ENCODE measurements at places on chromosomes 12 and 14.

- DNase-seq = peak; percentile 76
Measured at GRCh38 chr14:94423453-94424056, 29.0 kb downstream of the SERPINA11 start.

- no peak for DNase-seq
Measured at GRCh38 chr12:51687614-51688013, 96.6 kb downstream of the SCN8A start.

DNA sequence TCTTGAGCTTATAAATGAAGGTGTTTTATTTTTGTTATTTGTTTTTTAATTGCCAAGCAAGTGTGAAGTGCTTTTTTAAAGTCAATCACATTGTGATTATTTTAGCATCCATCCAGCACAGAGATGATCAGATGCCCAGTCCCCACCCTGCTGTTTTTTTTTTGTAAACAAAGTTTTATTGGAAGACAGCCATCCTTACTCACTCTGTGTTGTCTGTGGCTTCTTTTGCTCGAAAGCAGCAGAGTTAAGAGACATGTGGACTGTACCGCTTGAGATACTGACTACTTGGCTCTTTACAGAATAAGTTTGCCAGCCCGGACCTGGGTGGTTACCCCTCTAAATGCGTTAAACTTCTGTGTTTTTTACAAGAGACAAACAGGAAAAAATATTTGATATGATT is 30.9 kb upstream of the AMN start:
- no peak for DNase-seq

DNA sequence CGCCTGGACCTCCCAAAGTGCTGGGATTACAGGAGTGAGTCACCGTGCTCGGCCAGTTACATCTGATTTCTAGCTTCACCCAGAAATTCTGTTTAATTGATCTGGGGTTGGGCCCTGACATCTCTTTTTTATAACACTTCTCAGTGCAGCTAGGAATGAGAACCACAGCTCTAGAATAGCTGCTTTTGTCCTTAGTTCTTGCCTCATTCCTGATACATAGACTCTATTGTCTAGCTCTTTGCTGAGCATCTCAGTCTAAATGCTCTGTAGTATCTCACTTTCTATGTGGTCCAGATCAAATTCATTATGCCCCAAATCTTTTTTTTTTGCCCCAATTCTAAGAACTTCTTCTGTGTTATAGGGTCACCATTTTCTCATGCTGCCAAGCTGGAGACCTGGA is 29.9 kb upstream of the FUT8 start:
- DNase-seq = no peak

DNA sequence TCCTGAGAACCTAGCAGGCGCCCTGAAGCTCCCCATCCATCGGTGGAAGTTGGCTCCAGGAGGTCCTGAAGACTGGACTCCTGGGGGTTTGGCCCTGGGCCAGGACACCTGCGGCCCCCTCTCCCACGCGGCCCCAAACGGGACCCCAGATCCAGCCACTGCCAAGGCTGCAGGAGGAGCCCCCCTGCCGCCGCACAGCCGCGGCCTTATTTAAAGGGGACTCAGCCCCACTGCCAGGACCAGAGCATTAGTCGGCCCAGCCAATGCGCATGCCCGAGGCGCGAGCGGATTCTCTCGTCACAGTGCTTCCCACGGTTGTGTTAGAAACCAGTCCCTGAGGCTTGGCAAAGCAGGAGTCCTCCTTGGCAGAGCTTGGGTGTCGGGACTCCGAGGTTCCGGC is 775.2 kb upstream of the ALG10B start:
- no peak for DNase-seq

- no peak for DNase-seq
Measured at GRCh38 chr14:88271205-88271604, 51.9 kb downstream of the KCNK10 start.

DNA sequence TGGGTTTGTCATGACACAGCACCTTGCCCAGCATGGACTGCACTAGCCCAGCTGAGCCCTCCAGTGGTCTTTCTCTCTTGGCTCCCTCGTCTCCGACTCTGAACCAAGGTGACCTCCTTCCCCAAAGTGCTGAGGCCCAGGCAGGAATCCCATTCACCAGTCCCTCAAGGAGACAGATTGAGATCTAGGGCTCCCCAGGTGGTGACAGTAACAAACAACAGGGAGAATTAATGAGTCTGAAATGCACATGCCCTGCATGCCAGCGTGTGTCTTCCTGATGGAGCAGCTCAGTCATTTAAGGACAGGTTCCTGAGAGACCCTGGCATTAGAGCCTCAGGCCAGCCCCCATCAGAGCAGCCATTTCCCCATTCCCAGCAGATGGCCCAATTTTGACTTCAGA is 51.4 kb upstream of the OAS1 start:
- DNase-seq = no peak

DNA sequence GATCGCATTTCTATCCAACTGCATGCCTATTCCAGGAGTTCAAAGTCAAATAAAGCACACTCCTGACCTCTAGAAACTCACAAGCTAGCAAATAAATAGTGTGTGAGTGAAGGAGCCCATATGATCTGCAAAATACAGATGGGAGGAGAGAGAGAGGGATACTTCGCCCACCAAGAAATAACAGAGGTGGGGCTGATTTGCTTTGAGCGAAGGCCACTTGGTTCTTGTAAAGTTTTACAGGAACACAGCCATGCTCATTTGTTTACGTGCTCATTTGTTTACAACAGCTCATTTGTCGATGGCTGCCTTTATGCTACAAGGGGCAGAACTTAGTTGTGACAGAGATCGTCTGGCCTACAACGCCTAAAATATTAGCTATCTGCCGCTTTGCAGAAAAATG is 63.4 kb upstream of the GPATCH2L start:
- DNase-seq = no peak

DNA sequence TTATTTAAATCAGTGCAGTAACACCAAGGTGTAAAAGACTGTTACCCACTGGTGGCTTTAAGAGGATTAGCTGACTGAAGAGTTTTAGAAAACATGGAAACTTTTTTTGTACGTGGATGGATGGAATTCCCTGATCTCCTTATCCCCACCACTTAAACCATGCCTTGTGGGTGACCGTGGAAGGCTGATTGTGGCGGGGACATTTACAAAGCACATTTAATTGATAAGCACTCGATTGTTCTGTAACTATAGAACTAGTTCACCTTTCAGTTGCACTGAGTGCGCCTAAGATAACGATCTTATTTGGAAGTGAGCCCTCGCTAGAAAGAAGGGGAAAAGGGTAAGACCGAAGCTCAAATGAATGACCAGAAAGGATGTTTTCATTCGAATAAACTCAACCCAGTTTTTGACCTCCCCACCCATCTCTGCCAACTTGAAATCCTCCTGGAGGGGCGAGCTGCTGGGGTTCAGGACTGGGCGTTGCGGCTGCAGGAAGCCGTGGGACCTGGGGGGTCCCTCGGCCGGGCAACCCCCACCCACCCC is 688 bp upstream of the RASSF3 start:
- DNase-seq = no peak

GRCh38 chr14:64995291-64995690 is 8.6 kb downstream of the FNTB start:
- DNase-seq = no peak

Data from stomach (tissue), 19 donors.